CD4-positive, alpha-beta T cell treated with Interleukin-17A for 4 hours (primary cell): ENCODE measurements at places on chromosomes 12 and 14.

GRCh38 chr14:49945448-49946319 is 52.8 kb downstream of the ARF6 start:
- peak; percentile 27 for DNase-seq

DNA sequence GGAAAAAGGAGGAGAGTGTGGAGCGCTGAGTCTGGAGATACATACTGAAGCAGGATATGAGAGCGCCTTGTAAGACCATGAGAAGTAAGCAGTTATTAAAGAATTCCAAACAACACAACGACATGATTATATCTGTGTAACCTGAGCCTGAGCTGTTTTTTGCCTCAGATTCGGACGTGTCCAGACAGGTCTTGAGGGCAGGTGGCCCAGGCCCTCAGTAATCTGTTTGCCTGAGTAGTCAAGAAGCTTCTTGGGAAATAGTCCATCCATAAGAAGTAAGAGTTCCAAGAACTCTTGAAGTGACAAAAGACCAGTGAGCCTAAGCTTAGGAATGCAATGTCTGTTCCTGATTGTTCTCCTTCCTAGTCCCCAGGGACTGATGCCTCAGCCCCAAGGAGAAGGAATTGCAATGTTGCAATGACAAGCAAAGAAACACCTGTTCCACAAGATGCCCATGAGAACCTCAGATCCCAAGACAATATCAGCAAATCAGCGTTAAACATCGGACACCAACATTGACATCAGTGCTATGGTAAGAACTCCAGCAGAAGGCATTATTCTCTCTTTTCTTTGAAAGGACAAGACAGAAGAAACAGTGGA is 34.7 kb upstream of the ADAMTS20 start:
- DNase-seq: no peak

- DNase-seq: no peak
These were observed 43.9 kb upstream of the GNPNAT1 start for GRCh38 chr14:52835122-52835903.

DNA sequence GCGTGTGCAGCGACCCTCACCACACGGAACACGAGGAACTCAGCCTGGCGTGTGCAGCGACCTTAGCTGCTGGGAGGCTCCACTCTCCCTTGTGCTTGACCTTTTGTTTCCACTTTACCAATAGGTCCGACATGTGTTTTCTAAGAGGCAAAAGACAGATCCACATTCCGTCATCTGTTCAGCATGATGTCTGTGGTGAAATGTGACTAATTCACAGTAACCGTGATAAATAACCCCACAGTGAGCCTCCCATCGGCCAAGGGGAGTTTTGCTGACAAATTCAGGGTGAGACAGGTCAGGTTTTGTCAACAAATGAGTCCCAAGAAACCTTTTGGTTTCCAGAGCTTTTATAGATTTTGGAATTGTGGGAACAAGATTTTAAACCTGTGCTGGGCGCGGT is 55.9 kb downstream of the MOK start:
- no peak for DNase-seq
